NCI-H2029 (cell line): ENCODE measurements at places on chromosomes 3 and 15.

GRCh38 chr3:108415661-108416060 lies 94.7 kb downstream of the MYH15 start:
- DNase-seq = no peak

- no peak for DNase-seq
These were observed 871.8 kb downstream of the OTOL1 start for GRCh38 chr3:162368417-162368816.

- no peak for DNase-seq
These were observed 15.5 kb downstream of the TBC1D2B start for GRCh38 chr15:78061963-78062427.

- DNase-seq = no peak
These were observed 124.3 kb upstream of the PTX3 start for GRCh38 chr3:157312376-157312745.

GRCh38 chr15:74408815-74409214 lies 24.9 kb downstream of the SEMA7A start:
- no peak for DNase-seq

GRCh38 chr3:172466553-172467130 lies 18.4 kb upstream of the GHSR start:
- no peak for DNase-seq

- no peak for DNase-seq
These were observed 28.8 kb upstream of the TRIM59 start for GRCh38 chr3:160478338-160478737.

GRCh38 chr3:151305775-151306151 lies 10.9 kb downstream of the GPR87 start:
- no peak for DNase-seq

GRCh38 chr3:188209740-188210139 lies 55.8 kb downstream of the LPP start:
- DNase-seq = no peak

- no peak for DNase-seq
These were observed 1.5 kb downstream of the ATP1B3 start for GRCh38 chr3:141877911-141878310.

DNA sequence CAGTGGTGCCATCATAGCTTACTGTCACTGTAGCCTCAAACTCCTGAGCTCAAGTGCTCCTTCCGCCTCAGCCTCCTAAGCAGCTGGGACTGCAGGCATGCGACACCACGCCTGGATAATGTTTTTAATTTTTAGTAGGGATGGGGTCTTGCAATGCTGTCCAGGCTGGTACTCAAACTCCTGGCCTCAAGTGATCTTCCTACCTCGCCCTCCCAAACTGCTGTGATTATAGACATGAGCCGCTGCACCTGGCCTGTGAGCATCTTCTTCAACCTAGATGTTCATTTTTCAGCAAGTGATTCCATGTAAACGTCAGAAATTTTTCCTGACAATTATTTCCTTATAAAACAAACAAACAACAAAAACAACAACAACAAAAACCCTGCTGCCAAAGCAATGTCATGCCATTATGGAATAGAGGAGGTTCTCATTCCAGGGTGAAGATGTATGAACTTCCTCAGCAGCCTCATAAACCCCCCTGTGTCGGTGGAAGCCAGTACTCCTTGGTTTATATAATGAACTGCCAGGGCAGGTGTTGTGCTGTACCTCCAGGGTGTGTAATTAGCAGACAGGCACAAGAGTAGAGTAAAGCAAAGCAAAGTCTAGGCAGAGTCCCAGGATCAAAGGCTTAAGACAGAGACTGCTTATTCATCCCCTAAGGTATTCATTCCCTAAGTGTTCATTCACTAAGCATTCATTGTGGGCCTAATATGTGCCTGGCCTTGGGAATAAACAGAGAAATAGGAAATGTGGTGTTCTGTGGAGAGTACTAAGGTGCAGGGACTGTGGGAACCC lies 44.6 kb downstream of the NR2C2 start:
- DNase-seq = no peak

DNA sequence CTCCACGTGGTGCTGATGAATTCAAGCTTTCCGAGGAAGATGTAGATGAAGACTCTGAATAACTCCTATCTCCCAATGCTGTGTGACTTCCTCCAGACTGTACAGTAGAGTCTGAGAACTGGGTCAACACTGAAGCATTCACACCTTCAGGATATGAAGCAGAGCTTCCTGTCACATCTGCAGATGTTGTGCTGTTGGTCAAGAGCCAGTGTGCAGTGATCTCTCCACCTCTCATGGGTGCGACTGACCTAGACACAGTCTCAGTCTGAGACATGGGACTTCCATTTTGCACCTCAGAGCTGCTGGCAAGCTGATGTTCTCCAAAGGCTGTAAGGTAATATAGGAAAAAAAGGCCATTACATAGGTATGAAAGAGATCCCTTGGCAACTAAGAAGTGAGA lies 36.5 kb downstream of the HEG1 start:
- no peak for DNase-seq

DNA sequence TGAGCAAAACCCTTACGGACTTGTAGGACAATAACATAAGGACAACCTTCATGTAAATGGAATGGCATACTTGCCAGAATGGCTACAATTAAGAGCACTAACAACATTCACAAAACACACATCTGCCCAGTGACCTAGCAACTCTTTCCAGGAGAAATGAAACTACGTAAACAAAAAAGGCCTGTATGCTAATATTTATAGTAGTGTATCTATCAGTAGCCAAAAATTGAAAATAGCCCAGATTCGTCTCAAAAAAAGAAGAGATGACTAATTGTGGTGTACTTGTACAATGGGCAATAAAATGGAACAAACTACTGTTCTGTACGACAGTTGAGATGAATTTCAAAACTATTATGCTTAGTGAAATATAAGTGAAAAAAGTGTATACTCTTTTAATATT lies 38.4 kb downstream of the CMC1 start:
- peak; percentile 13 for DNase-seq

DNA sequence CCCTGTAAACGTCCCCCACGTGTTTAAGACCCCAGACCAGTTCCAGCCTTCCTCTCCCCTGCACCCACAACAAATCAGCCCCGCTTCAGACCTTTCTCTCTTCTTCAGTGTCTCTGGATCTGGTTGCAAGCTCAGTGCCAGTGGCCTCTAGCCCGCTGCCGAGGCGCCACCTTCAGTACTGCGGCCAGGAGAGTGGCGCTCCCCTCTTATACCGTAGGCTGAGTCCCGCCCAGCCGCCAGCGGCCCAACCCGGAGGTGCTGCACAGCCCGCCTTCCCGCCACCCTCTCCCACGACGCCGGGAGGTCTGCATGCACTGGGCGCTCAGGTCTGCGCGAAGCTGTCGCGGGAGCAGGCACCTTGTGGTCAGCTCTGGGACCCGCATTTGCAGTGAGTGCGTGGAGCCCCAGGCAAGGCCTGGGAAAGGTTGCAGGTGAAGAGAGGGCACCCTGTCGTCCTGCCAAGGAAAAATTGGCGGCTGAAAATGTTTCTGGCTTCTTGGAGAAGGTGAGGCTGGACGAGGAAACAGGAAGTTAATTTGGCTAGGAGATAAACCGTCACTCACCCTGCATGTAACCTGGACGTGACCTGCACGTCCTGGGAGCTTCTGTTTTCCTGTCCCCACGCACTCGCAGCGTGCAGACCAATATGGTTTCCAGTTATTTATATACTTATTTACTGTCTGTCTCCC lies at the start of gene C2CD4B:
Gene C2CD4B, minus strand, starts transcription at position 182 of the 689 bp plus-strand sequence. CDS start 301 bp downstream, outside the sequence.
- DNase-seq = peak; percentile 75

DNA sequence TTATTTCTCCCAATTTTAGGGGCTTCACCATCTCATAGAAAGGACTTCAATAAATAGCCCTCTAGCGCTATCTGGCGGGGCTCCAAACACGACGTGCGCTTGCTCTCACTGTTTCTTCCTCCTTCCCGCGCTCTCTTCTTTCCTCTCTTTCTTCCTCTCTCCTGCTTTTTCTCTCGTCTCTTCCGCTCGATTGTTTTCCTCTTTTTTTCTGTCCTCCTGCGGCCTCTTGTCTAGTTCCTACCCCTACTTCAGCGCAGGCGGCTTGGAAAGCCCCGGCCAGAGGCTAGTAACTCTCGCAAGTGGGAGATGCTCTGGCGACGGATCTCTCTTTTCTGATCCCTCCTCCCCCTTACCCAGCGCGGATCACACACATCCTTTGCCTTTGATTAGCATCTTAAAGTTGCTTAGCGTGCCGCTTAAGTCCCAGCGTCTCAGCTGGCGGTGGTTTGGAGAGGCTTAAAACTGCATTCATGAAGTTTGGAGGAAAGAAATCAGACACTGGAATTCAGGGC lies 6.2 kb upstream of the MEIS2 start:
- DNase-seq = no peak

GRCh38 chr3:156126467-156126866 lies 6.1 kb downstream of the KCNAB1 start:
- DNase-seq = no peak

- DNase-seq = no peak
These were observed 13.9 kb upstream of the OR5K2 start for GRCh38 chr3:98483626-98484025.

DNA sequence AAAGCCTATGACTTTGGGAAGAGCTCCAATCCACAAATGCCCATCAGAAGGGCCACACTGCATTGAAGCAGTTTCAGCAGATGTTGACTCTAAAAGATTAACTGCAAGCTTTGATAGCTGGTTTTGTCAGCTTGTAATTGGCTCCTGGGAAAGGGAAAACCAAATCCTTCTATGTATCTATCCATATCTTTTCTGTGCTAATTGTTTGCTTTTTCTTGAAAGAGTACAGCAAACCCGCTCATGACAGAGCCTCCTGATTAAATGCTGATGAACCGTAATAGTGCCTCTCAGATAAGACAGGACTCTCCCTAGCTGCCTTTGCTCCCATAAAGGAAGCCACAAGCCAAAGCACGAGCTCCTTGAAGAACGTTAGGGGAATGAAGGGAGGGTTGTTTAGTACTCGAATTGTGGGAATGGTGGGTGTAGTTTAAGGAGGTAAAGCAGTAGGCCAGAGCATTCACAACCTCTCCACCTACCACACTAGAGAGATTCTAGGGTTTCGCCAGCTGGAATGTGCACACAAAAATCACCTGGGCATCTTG lies 33.6 kb upstream of the LRIG1 start:
- DNase-seq = no peak

- no peak for DNase-seq
These were observed 45.4 kb downstream of the COMMD2 start for GRCh38 chr3:149706905-149707304.

- no peak for DNase-seq
These were observed 3.1 kb downstream of the AP4E1 start for GRCh38 chr15:50911621-50912020.

DNA sequence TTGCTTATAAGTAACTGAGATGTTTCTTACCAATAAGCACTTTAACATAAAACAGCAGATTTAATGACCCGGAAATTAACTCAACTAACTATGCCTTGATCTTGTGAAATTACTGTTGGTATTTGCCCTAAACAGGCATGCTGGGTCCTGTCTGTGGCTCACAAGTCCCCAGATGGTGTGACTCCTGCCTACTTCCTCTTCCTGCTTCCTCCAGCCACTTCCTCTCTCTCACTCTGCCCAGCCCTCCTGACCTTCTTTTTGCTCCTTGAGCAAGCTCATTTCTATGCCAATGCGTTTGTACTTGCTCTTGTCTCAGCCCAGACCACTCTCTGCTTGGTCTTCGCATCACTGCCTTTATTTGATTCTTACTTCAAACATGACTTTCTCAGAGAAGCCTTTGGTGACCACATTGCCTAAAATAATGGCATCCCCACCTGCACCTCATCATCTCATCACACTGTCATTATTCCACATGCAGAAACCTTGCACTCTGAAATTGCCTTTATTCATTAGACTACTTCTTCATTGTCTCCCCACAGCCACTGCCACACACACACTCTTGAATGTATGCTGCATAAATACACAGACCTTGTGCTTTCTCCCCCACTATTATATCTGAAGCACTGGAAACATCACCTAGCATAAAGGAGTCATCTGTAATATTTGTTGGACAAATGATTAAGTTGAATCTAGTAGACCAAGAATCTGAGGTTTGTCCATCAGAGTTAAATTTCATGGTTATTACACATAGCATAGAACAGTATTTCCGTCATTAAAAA lies 256.3 kb upstream of the SEMA6D start:
- no peak for DNase-seq

GRCh38 chr3:140296796-140297352 lies 361.9 kb downstream of the CLSTN2 start:
- DNase-seq = no peak

GRCh38 chr15:62607643-62608042 lies 434.9 kb upstream of the TPM1 start:
- DNase-seq = no peak

GRCh38 chr3:69051756-69052471 lies at the start of gene TMF1:
TMF1 (minus strand) TSS chr3:69052333; CDS start chr3:69052086, 247 bp downstream.
- no peak for DNase-seq

DNA sequence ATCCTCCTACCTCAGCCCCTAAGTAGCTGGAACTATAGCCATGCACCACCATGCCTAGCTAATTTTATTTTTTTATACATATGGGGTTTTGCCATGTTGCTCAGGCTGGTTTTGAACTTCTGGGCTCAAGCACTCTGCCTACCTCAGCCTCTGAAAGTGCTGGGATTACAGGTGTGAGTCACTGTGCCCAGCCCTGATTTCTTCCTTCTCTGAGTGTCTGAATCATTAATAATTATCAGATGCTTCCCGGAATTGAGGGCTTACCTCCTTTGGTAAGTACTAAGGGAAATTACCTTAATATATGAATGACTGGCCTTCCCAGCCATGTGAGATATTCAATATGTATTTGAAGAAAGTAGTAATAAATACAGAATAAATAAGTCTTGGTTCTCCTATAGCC lies 7.2 kb downstream of the CLPX start:
- DNase-seq = no peak

DNA sequence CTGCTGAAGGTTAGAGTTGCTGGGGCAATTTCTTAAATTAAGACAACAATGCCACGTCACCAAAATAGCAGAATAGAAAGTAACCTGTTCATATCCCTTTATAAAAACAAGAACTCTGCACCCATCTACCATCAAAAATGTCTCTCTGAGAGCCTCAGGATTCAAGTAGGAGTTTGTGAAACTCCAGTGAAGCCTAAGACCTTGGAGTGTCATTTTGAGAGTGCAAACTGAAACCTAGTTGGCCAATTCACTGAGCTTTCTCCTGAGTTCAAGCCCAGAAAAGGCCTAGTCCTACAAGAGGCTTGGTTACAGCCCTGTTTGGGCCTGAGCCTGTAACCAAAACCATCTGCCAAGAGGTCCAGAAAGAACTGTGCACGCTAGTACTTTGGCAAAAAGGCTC lies 335.1 kb downstream of the EFHB start:
- no peak for DNase-seq

- DNase-seq = no peak
These were observed 28.6 kb upstream of the ZSCAN2 start for GRCh38 chr15:84572231-84572630.

GRCh38 chr15:88031461-88031860 lies 225.1 kb downstream of the NTRK3 start:
- DNase-seq = no peak
